ENCODE measurements at places on chromosomes 2 and 18.

GRCh38 chr2:168084288-168084687 is 163.1 kb downstream of the STK39 start:
- no peak for DNase-seq

- no peak for DNase-seq
Observed at GRCh38 chr18:45197526-45197970, 417.7 kb upstream of the SLC14A2 start.

- DNase-seq, result no peak
Observed at GRCh38 chr2:210456571-210456970, 20.0 kb downstream of the LANCL1 start.

- no peak for DNase-seq
Observed at GRCh38 chr2:156132941-156133340, 199.6 kb downstream of the NR4A2 start.

GRCh38 chr2:188478724-188479123 is 187.1 kb downstream of the GULP1 start:
- DNase-seq, result no peak

GRCh38 chr2:207075456-207075855 is 90.3 kb downstream of the KLF7 start:
- DNase-seq, result no peak
